AML-193 (cell line): ENCODE measurements at places on chromosomes 3 and 15.
A peak's percentile ranks its signal among the peaks of the same experiment; 100 is the strongest.

GRCh38 chr3:113058188-113058587 is 67.4 kb downstream of the GTPBP8 start:
- no peak for DNase-seq

GRCh38 chr3:100046986-100047385 is 67.3 kb downstream of the FILIP1L start:
- no peak for DNase-seq

- DNase-seq, result no peak
Measured at GRCh38 chr3:42702982-42703694, 540 bp upstream of the HHATL start.

GRCh38 chr15:59654046-59654445 is 3.3 kb downstream of the GTF2A2 start:
- no peak for DNase-seq

GRCh38 chr3:66297900-66298299 is 77.1 kb downstream of the SLC25A26 start:
- DNase-seq, result no peak

- DNase-seq, result no peak
Measured at GRCh38 chr3:99131876-99132275, 230.4 kb upstream of the DCBLD2 start.

DNA sequence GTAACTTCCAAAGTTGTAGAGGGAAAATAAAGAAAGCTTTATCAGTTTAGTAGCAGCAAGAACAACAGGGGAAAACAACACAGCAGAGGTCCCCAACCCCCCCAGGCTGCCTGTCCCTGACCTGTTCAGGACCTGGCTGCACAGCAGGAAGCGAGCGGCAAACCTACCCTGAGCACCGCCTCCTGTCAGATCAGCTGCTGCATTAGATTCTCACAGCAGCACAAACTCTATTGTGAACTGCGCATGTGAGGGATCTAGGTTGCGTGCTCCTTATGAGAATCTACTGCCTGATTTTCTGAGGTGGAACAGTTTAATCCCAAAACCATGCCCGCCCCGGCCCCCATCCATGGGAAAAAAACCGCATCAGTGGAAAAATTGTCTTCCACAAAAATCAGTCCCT is 40.3 kb downstream of the USP50 start:
- DNase-seq, result no peak

GRCh38 chr3:187999821-188000220 is 154.1 kb upstream of the LPP start:
- peak; percentile 82 for DNase-seq
